ENCODE measurements at places on chromosomes 1 and 21. TPM values are rescaled to one million over a fixed set of nuclear protein-coding genes. Genes with fewer than 3 reads are reported as not detected.

- no peak for DNase-seq
Observed at GRCh38 chr1:175591083-175591743, 152.2 kb downstream of the TNR start.

GRCh38 chr1:161440312-161440894 lies 64.9 kb upstream of the FCGR2A start:
- DNase-seq: peak; percentile 41

DNA sequence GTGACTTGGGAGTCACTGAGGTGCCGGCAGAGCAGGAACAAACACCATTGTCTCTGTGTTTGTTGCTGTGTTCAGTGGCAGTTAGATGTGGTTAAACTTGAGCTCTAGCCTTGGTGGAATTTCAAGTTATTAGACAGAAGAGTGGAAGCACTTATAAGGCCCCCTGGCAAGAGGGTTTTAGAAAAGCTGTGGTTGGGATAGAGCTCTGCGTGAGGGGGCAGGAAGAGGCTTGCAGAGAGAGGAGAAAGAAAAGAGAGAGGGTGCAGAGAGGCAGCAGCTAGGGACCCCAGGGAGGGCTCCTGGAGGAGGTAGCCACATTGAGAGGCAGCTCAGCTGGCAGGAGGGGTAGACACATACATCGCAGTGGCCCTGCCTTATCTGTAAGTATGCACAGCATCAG lies 128.2 kb downstream of the GALNT2 start:
- DNase-seq: no peak

DNA sequence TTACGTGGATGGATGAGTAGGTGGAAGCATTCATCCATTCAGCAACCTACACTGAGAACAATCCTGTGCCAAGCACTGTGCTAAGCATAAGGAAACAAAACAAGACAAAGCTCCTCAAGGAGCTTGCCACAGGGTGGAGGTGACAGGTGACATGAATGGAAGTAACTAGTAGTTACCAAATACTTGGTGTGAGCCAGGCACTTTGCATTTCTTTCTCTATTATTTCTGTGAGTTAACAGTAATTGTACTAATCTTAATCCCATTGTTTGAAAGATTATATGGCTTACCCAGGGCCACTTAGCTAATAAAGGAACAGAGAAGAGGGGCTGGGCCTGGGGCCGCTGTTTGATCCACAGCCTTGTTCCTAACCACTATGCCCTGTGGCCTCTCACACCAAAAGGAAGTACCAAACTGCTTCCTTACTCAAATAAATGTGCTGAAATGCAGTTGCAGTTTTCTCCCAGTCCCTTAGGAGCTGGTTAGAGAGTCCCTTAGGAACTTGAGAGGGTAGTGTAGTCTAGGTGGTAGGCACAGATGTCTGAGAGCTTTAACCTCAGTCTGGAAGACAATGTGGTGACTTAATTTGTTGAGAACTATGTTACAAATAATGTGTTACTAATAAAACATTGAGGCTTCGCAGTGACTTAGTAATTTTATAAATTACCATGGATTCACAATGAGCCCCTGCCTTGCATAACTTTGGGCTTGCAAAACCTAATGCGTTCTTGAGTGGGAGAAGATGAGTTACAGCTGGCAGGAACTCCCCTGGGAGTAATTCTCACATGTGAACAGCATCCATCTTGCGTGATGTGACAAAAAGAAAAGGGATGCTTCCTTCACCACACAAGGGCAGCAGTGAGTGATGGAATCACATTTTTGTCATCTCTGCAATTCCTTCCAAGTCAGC lies 69.8 kb downstream of the MPZL1 start:
- no peak for DNase-seq

GRCh38 chr1:57512386-57512785 lies 88.5 kb upstream of the DAB1 start:
- DNase-seq: no peak

DNA sequence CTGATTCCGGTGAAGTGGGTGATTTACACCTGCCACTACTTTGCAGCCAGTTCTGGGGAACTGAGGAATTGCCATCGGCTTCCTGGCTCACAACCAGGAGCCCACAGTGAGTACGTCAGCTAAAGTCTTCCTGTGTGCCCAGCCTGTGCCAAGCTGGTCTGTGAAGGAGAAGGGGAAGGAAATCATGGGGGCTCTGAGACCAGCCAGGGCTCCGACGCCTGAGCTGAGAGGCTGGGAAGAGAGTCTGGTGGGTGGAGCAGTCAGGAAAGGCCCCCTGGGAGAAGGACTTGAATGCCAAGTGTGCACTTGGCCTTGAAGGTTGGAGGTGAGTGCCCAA lies 1.2 kb downstream of the LURAP1 start:
- no peak for DNase-seq

DNA sequence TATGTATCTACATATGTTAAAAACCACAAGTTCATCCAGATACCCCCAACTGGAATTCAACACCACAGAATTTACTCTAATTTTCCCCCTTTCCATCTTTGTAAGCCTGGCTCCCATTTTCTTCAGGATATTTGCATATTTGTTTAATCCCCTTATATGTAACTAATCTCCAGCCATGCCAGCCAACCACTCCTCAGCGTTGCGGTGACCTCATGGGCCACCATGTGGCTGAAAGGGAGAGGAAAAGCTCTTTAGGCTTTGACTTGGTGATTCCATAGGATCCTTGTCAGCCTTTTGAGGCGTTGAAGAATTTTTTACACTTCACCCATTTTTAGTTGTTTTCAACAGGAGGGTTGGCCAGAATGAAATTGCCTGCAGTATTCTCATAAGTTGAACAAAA lies 10.0 kb downstream of the CLDN19 start:
- DNase-seq: no peak

DNA sequence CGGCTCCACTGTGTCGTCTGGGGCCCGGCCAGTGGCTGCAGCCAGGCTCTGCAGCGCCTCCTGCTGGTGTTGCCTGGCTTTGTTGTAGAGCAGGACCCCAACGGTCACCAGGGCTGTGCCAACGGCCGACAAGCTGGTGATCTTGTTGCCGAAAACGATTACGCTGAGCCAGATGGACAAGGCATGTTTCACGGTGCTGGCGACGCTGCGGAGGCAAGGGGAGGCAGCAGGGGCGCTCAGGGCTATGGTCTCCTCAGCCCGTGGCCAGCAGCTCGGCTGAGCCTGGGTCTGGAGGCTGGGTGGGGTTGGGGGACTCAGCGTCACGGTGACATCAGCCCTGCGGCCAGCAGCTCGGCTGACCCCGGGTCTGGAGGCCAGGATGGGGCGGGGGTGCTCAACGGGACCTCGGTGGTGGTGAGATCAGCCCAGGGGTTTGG lies 7.0 kb upstream of the CDK11B start:
- DNase-seq: no peak

DNA sequence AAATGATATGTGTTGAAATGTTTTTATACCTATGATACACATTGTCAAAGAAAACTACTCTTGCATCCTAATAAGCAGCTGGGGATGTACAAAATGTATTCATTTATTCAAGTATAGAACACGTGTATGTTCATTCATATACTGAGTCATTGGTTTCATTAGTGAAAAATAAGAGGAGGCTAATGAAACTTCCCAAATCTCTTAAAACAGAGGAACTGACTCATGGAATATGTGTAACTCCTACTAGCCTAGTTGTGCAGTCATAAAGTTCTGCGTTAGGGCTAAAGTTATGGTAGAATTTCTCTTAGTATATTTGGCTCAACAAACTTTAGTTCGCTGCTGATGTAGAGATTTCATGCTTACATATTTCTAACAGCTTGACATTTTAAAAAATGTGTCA lies 441.6 kb downstream of the NCAM2 start:
- DNase-seq: no peak

- DNase-seq: no peak
Observed at GRCh38 chr1:170666541-170667254, 2.8 kb downstream of the PRRX1 start.

DNA sequence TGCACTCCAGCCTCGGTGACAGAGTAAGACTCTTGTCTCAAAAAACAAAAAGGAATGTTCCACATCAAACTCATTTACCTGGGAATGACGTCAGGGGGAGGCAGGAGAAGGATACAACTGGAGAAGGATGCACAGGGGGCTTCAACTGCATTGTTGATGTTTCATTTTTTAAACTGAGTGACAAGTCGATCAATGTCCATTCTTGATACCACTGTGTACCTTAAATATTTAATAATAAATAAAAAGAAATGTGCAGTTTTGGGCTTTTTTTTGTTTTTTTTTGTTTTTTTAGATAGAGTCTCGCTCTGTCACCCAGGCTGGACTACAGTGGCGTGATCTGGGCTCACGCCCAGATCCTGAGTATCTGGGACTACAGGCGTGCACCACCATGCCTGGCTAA lies 35.8 kb downstream of the PLEKHO1 start:
- no peak for DNase-seq

GRCh38 chr1:89454845-89455521 lies 69.6 kb upstream of the LRRC8B start:
- DNase-seq: peak; percentile 24

DNA sequence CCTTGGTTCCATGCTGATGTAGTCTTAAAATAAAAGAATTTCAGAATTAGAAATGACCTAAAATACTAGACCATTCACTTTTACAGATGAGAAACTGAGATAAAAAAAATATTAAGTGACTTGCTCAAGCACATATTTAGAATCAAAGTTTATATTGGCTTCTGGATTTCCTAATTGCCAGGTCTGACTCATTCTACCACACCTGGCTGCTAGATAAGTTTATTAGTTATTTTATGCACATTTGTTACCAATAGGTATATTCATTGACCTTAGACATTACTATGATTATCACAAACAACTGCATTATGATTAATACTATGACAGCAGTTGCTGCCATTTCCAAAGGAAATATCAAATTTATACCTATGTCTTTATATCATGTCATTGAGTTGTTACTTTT lies 497.5 kb downstream of the RWDD3 start:
- no peak for DNase-seq

GRCh38 chr21:28240586-28240985 lies 752.1 kb downstream of the LTN1 start:
- no peak for DNase-seq

DNA sequence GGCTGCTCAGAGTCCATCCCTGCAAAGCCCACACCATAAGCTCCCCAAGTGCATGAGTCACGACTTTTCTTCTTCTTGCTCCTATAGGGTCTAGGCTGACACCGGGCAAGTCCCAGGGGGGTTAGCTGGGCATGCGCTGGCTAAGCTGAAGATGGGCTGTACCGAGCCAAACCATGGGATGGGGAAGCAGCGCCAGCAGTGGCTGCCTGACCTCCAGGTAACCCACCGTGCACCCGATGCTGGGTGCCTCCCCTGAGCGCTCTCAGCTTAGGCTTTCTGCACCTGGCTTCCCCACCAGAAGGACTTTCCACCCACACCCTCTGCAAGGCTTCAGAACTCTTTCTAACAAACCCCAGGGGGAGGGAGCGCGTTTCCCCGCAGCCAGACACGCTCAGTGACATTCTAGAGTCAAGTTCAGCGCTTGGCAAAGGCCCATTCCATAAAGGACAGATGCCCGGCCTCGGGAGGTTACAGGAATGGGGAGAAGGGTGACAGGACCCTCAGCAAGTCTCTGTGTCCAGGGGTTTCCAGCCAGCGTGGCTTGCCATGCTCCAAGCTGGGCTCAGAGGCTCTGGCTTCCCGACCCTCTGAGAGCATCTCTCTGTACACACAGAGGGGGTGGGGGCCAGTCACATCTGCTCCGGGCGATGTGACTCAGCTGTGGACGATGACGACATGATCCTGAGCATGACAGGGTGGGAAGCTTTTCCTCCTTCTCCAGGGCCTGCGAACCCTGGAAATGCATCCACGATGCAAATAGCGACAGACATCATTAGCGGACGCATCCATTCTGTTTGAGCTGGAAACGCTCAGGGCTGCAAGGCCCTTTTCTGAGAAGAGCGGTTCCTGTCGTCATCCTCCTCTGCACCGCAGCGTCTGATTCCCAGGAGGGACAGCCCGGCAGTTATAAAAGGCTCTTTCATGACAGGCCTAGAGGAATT lies 107.8 kb downstream of the SIK1 start:
- no peak for DNase-seq

Gene KRTAP11-1
- not detected for total RNA-seq

Gene CYP4A11
- not detected for total RNA-seq

Gene TRAPPC3
- total RNA-seq: 35.0 TPM

Gene AGT
- total RNA-seq: not detected

Gene CENPF
- total RNA-seq: 2.0 TPM

Gene FMO5
- 1.7 TPM for total RNA-seq
